ENCODE measurements at places on chromosomes 4 and X. TPM values are rescaled to one million over a fixed set of nuclear protein-coding genes. Genes with fewer than 3 reads are reported as not detected.

DNA sequence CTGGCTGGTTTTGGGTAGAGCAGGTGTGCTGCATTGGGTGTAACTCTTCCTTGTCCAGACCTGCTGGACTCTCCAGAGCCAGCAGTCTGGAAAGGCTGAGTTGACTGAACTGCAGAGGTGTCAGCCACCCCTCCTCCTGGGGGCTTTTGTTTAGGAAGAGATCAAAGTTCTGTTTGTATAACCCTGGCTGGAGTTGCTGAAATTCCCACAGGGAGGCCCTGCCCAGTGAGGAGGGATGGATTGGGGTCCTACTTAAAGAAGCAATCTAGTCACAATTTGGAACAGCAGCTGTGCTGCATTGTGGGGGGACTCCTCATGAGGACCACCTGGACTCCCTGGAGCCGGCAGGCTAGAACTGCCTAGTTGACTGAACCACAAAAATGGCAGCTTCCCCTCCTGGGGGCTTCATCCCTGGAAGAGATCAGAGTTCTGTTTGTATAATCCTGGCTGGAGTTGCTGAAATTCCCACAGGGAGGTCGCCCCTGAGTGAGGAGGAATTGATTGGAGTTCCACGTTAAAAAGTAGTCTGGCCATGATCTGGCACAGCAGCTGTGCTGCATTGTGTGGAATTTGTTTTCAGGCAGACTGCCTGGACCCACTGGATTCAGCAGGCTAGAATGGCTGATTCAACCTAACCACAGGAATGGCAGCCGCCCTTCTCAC, 264.9 kb upstream of the ZC4H2 start:
- DNase-seq, result no peak

- no peak for DNase-seq
These were observed 95.9 kb upstream of the RPS6KA3 start for GRCh38 chrX:20362268-20363267.

Gene HS3ST1
- 0.44 TPM for total RNA-seq

DNA sequence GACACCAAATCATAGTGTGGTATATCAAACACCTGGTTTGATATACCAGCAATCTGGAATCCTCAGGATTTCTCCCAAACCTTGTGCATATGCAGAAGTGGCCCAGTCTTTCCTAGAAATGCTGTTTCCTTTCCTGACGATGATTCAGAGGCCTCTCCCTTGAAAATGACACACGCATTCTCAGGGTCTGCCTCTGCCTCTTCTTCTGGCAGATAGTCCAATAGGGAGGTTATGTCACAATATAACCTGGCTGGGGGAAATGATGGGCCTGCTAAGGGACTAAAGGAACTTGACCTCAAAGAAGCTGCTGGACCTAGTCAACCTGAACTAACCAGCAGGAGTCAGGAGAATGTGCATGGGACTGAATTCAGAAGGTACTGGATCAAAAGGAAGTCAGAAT, 435.2 kb downstream of the IDS start:
- no peak for DNase-seq

DNA sequence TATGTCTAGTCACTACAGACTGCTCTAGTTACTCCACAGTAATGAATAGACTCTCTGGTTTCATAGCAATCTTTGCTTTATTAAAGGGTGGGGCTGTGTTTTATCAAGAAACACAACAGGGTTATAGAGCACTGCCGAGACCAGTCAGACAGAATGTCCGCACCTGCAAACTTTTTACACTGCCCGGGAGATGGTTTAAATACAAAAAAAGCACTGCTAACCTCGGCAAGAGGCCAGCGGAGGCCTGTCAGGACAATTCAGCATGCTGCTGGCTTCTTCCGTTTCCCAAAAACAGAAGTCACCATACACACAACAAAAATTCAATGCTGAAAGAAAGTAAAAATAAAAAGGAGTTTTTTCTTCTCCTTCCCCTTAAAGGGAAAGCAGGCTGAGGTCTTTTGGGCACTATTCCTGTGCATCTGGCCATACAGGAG, 67.4 kb downstream of the IRF2 start:
- no peak for DNase-seq

- DNase-seq, result peak; percentile 38
These were observed 13.9 kb upstream of the PRDM8 start for GRCh38 chr4:80183250-80184052.

DNA sequence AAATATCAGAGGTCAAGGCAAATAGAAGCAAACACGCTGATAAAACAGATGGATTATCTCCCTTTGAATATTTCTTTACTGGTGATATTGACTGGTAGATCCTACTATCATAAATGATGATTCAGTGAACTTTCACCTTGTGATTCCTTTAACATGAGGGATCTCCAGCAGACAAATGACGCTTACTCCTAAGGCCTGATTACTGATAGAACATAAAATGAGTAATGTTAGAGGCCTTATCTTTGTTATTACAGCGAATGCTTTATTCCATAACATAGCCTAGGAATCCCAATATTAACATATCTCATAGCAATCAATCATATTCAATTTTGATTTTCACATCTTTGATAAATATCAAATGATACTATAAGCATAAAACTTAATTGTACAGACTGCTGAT, 152.3 kb downstream of the SLC10A7 start:
- DNase-seq, result no peak

Gene VCX3B
- 0.23 TPM for total RNA-seq

DNA sequence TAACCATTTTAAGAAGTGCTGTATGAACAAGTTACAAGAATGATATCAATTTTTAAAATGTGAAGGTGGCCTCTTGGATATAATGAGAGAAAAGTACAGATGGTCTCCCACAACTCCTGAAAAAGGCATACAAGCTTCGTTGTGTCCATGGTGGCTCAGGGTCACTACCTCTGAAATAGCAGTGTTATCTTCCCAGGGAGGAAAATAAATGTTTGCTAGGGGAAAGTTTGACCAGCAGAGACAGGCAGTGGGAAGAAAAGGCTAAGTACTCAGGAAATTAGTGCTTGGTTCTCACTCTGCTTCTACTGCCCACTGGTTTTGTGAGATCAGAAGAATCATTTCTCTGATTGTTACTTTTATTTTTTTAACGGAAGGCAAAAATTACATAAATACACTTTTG, 39.4 kb downstream of the PPP1R2C start:
- no peak for DNase-seq

GRCh38 chr4:98516441-98517217, 141.8 kb downstream of the TSPAN5 start:
- no peak for DNase-seq

GRCh38 chrX:2387614-2388239, 113.0 kb downstream of the DHRSX start:
- no peak for DNase-seq

- no peak for DNase-seq
These were observed 84.0 kb downstream of the PRKG2 start for GRCh38 chr4:81131066-81131465.

GRCh38 chr4:134243742-134244713, 42.4 kb upstream of the PABPC4L start:
- no peak for DNase-seq

- DNase-seq, result no peak
These were observed 565.1 kb upstream of the DIPK2B start for GRCh38 chrX:45765767-45766166.

Gene IL2
- not detected for total RNA-seq

GRCh38 chr4:181971411-181971810, 271.8 kb upstream of the TENM3 start:
- DNase-seq, result no peak
